ENCODE measurements at places on chromosomes 2 and 18. TPM values are rescaled to one million over a fixed set of nuclear protein-coding genes. Genes with fewer than 3 reads are reported as not detected.

DNA sequence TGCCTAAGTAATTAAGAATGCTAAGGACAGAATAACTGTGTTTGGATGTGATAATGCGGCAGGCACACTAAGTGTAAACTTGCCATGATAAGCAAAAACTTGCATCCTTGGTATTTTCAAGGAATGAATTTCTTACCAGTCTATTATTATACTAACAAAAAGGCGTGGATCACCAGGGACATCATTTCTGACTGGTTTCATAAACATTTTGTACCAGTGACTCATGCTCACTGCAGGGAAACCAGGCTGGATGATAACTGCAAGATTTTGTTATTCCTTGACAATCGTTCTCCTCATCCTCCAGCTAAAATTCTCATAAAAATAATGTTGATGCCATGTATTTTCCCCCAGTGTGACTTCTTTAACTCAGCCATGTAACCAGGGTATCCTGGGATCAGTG lies 289.5 kb downstream of the CDCA7 start:
- DNase-seq, result no peak

DNA sequence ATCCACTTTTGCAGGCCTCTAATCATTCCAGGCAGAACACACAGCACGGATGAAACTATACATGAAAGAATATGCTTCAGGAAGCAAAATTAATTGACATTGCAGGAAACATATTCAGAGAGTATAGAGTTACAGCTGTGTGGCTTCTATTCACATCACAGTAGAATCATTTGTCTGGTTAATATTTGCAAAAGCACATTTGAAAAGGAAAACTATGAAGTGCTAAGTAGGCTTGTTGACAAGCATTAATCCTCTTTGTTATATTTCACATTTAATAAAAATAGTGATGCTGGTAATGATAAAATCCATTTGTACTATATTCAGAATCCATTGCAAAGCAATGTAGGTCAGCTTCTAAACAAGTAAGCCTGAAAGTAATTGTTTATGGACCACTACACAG lies 32.2 kb upstream of the PIK3C3 start:
- no peak for DNase-seq

GRCh38 chr2:164456619-164457018 lies 164.7 kb downstream of the GRB14 start:
- DNase-seq, result no peak

- DNase-seq, result no peak
Observed at GRCh38 chr2:191351298-191351697, 106.1 kb downstream of the MYO1B start.

DNA sequence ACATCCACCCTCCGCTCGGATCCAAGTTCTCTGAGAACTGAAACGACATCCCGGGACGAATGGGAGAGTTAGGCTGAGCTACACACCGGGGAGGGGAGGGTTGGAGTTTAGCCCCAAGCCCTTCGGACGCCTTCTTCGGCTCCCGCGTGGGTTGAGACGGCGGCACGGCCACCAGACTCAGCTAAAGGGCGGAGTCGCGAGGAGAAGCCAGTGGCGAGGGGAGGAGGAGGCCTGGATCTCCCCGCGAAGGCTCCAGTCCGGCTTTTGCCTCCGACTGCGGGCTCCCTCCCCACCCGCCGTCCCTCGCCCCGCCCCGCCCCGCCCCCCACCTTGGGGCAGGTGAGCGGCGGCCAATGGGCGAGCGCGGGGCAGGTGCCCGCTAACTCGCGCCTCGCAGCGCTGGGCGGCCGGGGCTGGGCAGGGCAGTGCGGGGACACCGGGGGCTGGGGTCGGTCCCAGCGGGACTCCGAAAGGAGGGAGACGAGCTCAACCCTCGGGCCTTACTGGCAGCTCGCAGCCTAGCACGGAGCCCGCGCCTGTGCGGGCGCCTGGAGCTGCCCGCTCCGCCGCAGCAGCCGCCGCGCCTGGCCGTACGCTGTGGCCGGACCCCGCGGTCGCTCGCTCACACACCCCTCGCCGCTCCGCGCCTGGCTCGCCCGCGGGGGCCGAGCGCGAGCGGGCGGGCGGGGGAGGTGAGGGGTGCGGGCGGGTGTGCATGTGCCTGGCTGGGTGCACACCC lies at the start of gene EMX1:
Gene EMX1, plus strand, starts transcription at position 382 of the 739 bp plus-strand sequence. Its CDS starts 334 bp downstream, at position 716.
- DNase-seq, result peak; percentile 88

GRCh38 chr18:39966275-39966674 lies 1988.8 kb upstream of the PIK3C3 start:
- no peak for DNase-seq

- no peak for DNase-seq
Observed at GRCh38 chr2:120344976-120345581, 857 bp upstream of the INHBB start.

DNA sequence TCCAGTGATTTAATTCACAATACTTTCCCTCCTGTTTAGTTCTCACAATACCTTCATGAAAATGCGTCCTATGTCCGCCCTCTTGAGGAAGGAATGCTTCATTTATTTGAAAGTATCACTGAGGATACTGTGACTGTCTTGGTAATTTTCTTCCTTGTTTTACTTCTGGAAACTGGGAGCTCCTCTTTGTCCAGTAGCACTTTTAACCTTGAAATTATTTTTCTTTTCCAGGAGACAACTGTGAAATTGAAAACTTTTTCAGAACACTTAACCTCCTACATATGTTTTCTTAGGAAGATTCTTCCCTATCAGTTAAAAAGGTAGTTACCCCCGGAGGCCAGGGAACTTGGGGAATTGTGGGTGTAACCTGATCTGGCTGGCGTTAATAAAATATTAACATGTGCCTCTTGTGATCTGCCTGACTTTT lies 58.9 kb upstream of the STON1 start:
- DNase-seq, result peak; percentile 60

DNA sequence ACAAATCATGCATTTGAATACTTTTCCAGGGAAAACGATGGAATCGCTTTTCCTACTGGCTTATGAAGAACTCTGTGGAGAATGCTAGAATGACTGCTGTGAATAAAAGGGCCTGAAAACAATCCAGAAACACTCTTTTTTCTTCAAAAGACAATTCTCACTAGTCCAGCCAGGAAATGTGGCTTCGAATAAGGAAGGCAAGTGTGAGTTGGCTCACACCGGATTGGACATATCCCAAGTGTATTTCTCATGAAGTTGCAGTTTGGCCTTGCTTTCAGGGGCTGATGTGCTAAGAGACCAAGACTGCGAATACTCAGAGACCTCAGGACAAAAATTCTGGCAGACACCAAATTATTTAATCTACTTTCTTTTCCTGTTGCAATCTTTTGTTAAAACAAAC lies 54.1 kb downstream of the FIGN start:
- DNase-seq, result no peak

GRCh38 chr2:2764001-2764355 lies 432.9 kb upstream of the MYT1L start:
- DNase-seq, result no peak

- no peak for DNase-seq
Observed at GRCh38 chr18:51137891-51138290, 59.6 kb downstream of the MEX3C start.

- no peak for DNase-seq
Observed at GRCh38 chr2:32760628-32761027, 132.8 kb downstream of the TTC27 start.

- DNase-seq, result no peak
Observed at GRCh38 chr18:62118328-62118727, 68.5 kb downstream of the PIGN start.

DNA sequence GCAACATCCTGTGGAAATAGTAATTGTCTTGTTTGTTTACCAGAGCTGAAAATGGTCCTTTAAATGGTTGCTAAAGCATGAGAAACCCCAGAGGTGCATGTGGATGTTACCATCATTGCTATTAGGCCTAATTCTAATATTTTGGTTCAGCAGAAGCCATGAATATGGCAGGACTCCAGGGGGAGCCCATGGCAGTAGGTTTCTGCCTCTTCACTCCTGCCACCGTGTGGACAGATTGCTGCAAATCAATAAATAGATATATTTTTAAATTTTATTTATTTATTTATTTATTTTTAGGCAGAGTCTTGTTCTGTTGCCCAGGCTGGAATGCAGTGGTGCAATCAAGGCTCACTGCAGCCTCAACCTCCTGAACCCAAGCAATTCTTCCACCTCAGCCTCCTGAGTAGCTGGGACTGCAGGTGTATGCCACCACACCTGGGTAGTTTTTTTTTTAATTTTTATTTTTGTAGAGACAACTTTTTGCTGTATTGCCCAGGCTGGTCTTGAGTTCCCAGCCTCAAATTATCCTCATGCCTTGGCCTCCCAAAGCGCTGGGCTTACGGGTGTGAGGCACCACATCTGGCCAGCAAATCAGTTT lies 54.9 kb upstream of the CAPN13 start:
- DNase-seq, result peak; percentile 57

- DNase-seq, result no peak
Observed at GRCh38 chr2:207501802-207502576, 27.8 kb upstream of the CREB1 start.

- no peak for DNase-seq
Observed at GRCh38 chr2:50712569-50712968, 319.4 kb downstream of the NRXN1 start.

DNA sequence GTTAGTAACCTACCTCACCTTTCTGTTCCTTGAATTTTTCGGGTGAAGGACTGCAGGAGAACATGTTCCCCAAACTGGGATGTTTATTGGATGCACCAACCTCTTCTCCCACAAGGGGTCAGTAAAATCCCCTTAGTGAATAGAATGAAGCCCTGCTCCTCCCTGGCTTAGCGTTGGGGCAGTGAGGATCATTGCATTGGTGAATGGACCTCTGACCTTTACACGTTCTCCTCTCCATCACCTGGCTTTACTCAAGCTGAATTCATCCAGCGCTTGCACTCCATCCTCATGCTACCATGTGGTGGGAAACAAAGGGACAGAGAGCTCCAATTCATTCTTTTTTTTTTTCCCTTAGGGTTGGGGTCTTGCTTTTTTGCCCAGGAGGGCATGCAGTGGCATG lies 157.2 kb downstream of the MIB1 start:
- DNase-seq, result peak; percentile 55

DNA sequence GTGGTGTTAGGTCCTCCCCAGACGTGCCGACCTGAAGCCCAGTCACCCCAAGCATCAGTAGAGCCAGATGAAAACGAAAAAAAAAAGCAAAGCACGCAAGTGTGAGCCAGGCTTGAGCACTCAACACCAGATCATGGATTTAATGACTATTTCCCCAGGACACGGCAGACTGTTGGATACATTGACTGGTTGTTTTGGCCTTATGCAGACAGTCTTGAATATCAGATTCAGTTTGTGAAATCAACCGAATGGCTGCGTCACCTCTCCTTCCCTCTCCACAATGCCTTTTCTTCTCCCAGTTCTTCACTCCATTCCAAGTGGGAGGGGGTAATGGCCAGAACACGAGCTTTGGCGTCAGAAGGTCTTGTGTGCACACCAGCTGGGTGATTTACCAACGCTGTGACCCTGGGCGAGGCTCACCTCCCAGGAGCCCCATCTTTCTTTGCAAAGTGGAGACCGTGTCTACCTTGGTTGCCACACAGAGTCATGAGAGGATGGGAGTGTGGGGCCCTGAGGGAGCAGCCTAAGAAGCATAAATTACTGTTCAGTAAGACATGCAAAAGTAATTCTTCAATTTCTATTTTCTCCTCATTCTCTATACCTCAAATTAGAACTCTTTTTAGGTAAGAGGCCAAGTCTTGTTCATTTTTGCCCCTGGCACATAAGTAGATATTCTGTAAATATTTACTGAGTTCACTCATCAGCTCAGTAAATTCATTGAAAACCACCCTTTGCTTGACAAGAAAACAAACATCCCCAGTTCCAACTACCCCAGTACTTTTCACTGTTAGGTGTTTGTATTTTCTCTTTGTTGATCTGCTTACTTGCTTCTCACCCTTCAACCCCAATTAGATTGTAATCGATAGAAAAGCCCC lies 181.1 kb upstream of the COPS8 start:
- DNase-seq, result no peak

- DNase-seq, result peak; percentile 43
Observed at GRCh38 chr2:50401772-50402653, 629.9 kb downstream of the NRXN1 start.

DNA sequence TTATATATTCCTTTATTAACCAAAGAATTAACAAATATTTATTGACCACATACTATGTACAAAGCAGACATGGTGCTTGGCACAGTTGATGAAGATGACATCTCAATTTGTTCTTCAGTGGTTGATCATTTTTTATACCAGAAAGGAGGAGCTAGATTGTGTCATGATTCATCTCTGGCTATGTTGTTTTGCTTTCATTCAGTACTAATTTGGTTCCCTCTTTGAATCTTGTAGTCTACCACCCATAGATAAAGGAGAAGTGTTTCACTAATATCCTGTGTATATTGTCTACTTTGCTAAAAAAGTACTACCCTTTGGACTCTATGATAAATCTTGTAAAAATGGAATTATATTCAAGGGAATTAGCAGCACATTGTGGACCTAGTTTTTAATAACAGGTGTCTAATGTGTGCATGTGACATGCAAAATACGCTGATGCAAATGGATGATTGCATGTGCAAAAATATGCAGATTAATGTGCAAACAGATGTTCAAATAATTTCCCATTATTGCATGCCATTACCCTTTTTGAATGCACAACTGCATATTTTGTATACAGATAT lies 313.2 kb upstream of the ZEB2 start:
- no peak for DNase-seq

The RAB6C gene
- not detected for polyA plus RNA-seq

The IL36G gene
- polyA plus RNA-seq, result not detected

The GULP1 gene
- 21.0 TPM for polyA plus RNA-seq

The MALL gene
- not detected for polyA plus RNA-seq

The HMSD gene
- 0.05 TPM for polyA plus RNA-seq

The IMMT gene
- 150 TPM for polyA plus RNA-seq

The STK39 gene
- polyA plus RNA-seq, result 0.32 TPM

The CEP76 gene
- polyA plus RNA-seq, result 23.3 TPM

The RNF152 gene
- polyA plus RNA-seq, result 0.05 TPM

The NR4A2 gene
- polyA plus RNA-seq, result 3.2 TPM

The CDKL4 gene
- not detected for polyA plus RNA-seq

The GATA6 gene
- polyA plus RNA-seq, result 0.13 TPM

The MITD1 gene
- polyA plus RNA-seq, result 42.4 TPM

The PTPRN gene
- 0.98 TPM for polyA plus RNA-seq

The SH3RF3 gene
- polyA plus RNA-seq, result not detected
